ENCODE measurements at places on chromosomes 4 and X.
A peak's percentile ranks its signal among the peaks of the same experiment; 100 is the strongest.

DNA sequence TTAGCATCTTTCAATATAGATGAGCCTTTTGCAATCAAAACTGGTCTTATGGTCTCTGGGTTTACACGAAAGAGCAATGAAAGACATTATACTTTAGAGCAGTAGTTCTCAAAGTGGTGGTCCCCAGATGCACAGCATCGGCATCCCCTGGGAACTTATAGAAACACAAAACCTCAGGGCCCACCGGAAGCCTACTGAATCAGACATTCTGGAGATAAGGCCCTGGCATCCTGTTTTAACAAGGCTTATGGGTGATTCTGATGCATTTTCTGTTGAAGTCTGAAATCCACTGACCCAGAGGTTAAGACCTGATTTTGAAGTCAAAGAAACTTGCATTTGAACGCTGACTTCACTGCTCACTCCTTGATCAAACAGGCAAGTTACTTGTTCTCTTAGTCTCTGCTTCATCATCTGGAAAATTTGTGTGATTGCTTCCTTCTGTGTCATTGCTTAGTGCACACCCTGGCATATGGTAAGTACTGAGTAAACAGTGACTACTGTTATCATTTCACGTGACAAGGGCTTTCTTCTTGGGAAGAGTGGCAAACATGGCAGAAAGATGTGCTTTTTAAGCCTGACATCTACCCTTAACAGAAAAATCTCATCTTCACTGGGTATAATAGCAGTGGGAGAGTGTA is 14.5 kb downstream of the CHRNA9 start:
- DNase-seq, result no peak

DNA sequence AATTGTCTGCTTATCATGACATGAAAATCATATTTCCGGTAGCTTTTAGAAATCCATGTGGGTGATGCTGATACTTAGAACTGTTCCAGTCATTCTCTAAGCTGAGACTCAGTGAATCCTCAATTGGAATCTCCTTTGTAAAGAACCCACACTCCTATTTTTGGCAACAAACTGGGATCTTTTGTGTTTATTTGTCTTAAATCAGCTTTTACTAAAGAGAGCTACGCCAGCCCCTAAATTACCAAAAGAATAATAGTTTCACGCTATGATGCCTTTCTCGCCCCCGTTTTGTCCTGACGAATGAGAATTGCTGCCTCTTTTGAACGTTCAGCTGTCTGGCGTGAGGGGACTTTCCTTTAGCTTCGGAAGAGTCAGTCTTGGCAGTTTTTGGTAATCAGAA is 195.9 kb downstream of the SHOX start:
- DNase-seq, result no peak

GRCh38 chr4:143354990-143355389 is 18.3 kb downstream of the GAB1 start:
- no peak for DNase-seq

DNA sequence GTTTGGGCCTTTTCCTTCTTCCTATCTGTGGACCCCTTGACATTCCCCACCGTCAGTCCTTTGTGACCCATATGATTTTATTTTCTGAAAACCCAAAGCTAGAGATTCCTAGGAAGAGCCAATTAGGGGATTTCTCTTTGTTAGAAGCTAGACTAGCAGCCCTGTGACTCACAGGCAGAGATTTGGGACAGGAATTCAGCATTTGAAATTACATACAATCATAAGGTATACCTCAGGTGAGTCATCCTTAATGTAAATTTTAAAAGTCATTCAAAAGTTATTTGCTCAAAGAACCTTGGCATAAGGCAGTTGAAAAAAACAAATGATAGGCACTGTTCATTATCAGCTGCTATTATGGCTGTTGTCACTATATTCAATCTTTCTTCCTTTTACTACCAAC is 40.6 kb downstream of the USP26 start:
- DNase-seq, result no peak

- peak; percentile 31 for DNase-seq
Observed at GRCh38 chr4:742742-743311, 37.2 kb downstream of the PCGF3 start.

- DNase-seq, result no peak
Observed at GRCh38 chr4:78749972-78750727, 26.0 kb upstream of the BMP2K start.

GRCh38 chrX:72023071-72023470 is 108.6 kb downstream of the RTL5 start:
- DNase-seq, result no peak

DNA sequence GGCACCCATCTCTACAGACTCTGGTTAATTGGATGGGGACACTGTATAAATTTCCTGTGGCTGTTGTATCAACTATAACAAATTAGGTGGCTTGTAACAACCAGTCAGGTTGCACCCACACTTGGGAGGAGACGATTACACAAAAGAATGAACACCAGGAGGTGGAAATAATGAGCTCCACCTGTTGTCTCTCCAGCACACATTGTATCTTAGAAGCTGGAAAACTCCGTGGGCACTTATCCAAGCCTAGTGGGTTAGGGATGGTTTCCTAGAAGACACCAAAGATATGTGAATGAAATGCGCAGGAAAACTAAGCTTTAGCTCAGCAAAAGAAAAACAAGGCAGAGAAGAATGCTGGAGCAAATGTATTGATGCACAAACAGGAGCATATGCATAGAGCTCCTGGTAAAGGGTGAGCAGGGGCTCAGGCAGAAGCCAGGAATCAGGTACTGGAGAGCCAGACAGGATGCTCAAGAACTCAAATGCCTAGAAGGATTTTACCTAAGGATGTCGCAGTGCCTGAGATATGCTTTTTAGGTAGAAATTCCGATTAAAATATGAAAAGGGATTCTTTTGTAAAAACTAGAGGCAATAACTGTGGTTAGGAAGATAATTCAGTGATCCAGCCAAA is 111.7 kb downstream of the GALNTL6 start:
- no peak for DNase-seq

- peak; percentile 2 for DNase-seq
Observed at GRCh38 chr4:121462660-121463261, 81.9 kb upstream of the QRFPR start.

DNA sequence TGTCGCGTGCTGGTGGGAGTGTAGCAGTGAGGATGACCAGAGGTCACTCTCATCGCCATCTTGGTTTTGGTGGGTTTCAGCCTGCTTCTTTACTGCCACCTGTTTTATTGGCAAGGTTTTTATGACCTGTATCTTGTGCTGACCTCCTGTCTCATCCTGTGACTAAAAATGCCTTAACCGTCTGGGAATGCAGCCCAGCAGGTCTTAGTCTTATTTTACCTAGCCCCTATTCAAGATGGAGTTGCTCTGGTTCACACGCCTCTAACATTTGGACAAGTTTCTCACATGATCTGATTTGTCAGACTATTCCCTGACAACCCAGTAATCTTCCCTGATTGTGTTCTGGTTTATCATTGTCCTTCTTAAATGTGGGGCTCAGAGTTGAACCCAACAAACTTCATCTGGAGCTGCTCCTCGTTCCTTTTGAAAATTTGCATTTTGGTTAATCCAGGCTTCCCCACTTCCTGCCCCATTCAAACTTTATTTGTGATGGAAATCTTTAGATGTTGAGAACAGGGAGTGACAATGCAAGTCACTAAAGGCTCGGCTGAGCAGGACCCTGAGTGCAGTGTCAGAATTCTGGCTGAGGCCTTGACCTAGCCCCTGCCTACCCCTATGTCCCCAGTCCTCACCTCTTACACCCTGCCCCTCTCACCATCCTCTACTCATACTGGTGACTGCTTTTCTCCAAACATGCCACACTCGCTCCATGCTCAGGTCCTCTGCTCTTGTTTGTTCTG is 226.8 kb downstream of the STIM2 start:
- DNase-seq, result no peak

DNA sequence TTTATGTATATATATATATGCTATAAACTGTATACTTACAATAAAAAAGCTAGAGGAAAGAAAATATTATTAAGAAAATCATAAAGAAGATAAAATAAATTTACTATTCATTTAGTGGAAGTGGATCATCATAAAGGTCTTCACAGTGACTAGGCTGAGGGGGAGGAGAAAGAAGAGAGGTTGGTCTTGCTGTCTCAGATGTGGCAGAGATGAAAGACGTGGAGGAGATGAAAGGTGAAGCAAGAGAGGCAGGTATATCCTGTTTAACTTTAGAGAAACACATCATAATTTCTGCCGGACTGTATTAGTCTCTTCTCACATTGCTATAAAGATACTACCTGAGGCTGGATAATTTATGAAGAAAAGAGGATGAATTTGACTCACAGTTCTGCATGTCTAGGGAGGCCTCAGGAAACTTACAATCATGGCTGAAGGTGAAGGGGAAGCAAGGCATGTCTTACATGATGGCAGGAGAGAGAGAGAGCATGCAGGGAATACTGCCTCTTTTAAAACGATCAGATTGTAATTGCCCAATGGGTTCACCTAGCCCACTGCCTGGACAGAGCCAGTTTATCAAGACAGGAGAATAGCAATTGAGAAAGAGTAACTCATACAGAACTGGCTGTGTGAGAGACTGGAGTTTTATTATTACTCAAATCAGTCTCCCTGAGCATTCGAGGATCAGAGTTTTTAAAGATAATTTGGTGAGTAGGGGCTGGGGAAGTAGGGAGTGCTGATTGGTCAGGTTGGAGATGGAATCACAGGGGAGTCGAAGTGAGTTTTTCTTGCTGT is 22.1 kb upstream of the RRAGB start:
- no peak for DNase-seq

- DNase-seq, result no peak
Observed at GRCh38 chr4:3221184-3221494, 27.8 kb upstream of the MSANTD1 start.

DNA sequence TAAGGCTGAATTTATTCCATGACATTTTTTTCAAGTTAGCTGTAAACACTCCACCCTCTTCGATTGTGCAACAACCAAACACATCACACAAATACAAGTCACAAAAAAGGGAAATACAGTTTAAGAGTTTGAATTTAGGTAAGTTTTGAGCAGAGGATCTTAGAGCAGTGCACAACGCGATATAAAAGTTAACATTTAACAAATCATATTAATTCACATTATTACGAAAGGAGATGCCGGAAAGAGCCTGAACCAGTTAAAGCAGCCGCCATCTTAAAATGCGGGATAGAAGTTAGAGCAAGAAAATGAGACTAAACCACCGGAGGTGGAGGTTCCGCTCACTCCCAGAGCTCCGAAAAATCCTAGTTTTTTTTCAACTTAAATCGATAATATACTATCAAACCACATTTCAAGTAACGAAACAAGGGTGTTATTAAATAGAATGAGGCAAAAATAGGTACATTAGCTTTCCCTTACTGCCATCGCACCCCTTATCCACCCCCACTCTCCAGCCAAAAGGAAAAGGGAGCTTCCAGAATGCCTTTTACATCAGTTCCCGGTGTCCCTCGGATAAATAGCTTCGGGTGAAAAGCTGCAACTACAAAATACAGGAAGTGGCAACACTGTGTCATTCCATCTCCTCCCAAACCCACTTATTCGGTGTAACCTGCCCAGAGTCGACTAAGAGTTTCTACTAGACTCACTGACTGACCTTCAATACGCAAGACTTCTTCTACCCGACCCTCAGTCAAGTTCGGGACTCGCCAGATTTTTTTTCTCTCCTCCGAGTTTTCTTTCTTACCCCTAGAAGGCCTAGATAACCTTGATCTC is 1.9 kb downstream of the UBE2D3 start:
- DNase-seq, result no peak

GRCh38 chr4:5635826-5636195 is 72.5 kb downstream of the EVC2 start:
- DNase-seq, result no peak

GRCh38 chr4:17512973-17513665 is 1.2 kb upstream of the QDPR start:
- DNase-seq, result no peak

DNA sequence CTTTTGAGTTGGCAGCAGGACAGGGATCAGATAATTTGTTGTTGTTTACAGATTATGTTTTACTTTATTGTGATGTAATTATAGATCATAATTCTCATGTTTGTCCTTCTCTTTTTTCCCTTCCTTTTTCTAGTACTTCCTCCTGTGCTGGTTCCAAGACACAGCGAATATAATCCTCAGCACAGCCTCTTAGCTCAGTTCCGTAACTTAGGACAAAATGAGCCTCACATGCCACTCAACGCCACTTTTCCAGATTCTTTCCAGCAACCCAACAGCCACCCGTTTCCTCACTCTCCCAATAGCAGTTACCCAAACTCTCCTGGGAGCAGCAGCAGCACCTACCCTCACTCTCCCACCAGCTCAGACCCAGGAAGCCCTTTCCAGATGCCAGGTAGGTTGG is 58.0 kb downstream of the SMAD1 start:
- no peak for DNase-seq

DNA sequence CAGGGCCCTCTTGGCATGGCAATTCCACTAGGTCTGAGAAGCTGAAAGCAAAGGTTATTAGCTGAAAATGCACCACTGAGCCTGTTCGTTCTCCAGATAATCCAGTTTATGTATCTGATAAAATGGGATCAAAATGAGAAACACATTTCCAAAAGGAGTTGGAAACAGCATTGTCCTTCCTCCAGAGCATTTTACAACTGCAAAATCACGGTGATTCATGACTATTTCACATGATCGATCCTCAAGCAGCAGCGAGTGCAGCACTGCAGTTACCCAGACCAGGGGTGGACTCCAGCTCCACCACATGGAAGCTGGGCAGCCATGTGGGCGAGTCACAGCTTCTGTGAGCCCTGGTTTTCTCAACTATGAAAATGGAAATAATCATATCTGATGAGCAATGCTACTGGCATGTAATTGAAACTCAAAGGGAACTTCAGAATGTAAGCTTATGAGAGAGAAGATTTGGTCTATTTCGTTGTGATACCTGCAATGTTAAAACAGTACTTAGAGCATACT is 78.7 kb upstream of the MSX1 start:
- no peak for DNase-seq

DNA sequence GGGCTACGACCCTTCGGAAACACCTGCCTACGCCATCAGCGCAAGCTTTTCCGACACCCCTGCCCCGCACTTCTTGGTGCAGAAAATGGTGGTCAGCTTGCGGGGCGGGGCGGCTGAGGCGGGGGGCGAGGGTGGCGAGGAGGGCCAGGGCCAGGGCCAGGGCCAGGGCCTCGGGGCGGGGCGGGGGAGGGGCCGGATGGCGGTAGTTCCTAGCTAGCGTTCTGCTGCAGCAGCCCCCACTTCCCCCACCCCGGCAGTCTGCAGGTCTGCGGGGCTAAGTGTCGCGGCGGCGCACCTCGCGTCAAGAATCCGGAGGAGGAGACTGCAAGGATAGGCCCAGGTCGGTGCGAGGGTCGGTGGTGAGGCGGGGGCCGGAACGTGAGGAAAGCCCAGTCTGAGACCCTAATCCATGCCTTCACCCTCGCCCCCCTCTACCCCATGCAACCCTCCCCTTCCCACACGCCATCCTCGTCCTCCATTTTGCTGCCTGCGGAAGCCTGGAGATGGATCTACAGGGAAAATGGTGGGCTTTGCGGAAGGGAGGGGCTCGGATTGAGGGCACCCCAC is 600 bp downstream of the BEX4 start:
- DNase-seq, result no peak

Data from HL-60 (cell line).